GM18507 (cell line): ENCODE measurements at places on chromosomes 2 and 18.

- peak; percentile 14 for DNase-seq
Observed at GRCh38 chr2:133953524-133953923, 300.3 kb upstream of the MGAT5 start.

GRCh38 chr2:184646177-184646576 is 47.8 kb downstream of the ZNF804A start:
- no peak for DNase-seq

DNA sequence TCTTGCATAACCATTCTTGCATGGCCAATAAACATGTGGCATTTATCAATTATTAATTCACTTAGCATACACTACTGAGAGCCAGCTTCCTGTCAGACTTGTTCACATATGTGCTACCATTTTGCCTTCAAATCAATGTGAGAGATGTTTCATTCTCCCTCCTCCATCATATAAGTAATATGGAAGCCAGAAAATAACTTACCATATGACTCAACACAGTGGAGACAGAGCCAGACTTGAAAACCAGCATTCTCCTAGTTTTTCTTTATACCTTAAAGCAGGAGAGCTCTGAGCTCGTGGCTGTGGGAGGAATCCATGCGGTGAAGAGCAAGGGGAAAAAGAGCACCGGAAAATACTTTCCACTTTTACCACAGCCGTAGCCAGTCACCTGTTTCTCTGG is 215.0 kb upstream of the LRATD1 start:
- no peak for DNase-seq

- DNase-seq: no peak
Observed at GRCh38 chr18:67041334-67041733, 437.4 kb upstream of the CDH19 start.

DNA sequence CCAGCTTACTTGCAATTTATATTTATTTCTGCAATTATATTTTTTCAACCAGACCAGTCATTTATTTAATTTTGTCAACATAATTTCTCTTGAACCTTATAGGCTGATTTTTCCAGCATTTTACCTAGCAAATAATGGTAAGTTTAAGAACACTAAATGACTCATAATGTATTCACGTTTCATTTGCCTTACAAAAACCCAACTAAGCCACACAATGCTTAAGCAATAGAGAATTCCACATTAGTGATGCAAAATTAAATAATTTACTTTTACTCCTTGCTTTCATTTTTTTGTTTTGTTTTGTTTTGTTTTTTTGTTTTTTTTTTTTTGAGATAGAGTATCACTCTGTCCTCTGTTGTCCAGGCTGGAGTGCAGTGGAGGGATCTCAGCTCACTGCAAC is 110.4 kb upstream of the VRK2 start:
- no peak for DNase-seq

DNA sequence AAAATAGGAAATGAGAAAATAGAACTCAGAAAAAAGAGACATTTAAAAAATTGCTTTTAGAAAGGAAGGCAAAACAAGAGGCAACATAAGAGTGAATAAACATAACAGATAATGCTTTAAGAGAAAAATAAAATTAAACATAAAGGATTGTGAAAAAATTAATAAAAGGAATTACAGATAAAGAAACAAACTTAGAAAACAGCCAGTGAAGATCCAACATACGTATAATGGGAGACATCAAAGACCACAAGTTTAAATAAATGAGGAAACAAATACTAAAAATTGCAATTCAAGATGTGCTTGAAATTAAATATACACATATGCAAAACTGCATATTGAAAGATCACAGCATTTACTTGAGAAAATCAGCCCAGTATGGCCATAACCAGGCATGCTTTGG is 448.9 kb downstream of the NBAS start:
- DNase-seq: no peak

DNA sequence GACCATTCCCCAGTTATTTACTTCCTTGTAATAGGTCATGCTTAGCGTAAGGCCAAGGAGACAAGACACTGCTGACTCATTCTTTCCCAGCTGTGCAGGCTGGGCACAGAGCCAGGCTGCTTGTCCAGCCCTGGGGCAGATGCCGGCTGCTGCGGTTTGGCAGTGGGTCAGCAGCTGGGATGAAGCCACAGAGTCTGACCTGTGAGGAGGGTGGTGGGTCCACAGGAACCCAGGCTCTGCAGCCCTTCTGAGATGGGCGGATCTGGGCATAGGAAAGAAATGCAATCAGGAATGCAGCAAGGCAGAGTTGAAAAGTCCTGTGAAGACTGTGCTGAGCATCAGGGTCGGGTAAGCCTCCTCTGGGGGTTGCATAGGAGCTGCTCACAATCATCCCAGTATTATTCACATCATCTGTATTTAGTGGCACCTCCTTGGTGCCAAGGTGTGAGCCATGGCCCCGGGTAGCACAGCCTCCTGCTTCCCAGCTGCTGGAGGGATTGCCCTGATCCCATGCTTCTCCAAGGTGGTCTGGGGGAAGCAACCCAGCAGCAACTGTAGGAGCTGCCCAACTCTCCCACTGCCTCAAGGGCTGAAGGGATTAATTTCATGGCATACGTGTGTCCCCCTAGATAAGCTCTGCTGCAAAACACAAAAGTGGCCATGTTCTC is 139.0 kb downstream of the DDX1 start:
- DNase-seq: no peak
